ENCODE measurements at places on chromosomes 3 and 15.

DNA sequence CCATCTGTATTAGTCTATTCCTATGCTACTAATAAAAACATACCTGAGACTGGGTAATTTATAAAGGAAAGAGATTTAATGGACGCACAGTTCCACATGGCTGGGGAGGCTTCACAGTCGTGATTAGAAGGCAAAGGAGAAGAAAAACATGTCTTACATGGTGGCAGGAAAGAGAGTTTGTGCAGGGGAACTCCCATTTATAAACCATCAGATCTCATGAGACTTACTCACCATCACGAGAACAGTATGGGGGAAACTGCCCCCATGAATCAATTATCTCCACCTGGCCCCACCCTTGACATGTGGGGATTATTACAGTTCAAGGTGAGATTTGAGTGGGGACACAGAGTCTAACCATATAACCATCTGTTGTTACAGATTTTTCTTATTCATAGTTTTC lies 42.1 kb upstream of the MB21D2 start:
- DNase-seq = no peak

DNA sequence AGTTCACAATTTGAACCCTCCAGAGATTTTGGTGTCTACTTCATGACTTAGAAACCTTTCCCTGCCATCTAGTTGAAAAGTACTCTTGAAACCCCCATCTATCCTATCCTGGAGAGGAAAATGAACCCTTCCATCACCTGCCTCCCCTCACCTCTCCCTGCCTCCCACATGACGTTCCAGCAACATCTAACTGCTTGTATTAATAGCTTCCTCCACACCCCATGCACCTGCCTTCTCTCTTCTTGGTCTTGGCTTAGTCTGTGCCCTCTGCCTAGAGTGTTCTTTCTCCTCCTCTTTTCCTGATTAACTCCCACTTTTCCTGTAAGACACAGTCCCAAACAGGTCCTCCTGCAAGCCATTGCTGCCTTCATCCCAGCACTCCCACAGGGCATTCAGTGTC lies 107.8 kb downstream of the LIPC start:
- no peak for DNase-seq

- peak; percentile 15 for DNase-seq
Measured at GRCh38 chr3:150335631-150336030, 72.5 kb upstream of the TSC22D2 start.

- no peak for DNase-seq
Measured at GRCh38 chr15:66679657-66680108, 22.4 kb upstream of the SMAD6 start.

GRCh38 chr3:38036286-38036685 lies 2.7 kb upstream of the DLEC1 start:
- DNase-seq = no peak

GRCh38 chr3:156404217-156404616 lies 150.7 kb downstream of the SSR3 start:
- no peak for DNase-seq

DNA sequence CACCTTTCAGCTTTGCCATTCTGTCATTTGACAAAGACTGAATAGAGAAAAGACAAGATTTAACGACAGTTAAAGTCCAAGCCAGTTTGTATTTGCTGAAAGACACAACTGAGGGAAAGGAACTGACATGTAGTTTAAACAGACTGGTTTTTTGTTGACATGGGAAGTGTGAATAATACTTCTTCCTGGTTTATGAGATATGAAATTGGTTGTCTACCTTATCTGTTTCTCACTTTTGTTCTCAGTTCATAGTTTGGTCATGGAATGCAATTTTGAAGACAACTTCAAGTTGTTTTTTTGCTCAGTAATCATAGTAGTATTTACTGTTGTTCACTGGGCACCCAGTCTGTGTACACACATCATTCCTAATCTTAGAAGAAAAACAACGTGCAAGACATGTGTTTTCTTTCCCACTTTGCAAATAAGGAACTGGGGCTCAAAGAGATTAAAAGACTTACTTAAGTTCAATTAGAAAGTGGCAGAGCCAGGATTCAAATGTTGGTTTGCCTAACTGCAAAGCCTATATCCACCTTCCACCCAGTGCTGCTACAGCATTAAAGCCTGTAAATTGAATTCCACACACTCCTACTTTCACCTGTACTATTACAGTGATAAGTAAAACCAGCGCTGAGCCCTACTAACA lies 103.5 kb downstream of the LPP start:
- DNase-seq = no peak

GRCh38 chr3:120983321-120983665 lies 75.3 kb downstream of the STXBP5L start:
- DNase-seq = no peak

DNA sequence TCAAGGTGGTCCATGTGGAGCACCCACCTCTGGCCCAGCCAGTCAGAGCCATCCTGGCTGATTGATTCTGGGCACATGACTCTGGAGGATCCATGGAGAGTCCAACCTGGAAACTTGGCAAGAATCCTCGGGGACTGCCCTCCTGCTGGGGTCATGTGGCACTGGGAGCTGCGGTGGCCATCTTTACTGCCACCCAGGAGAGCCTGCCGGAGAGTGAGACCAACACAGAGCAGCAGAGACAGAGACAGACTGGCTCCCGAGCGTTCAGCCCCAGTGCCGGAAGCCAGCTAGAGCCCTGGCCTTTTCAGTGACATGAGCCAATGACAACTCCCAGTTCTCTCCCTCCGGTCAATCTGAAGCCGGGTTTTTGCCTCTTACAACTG lies 11.5 kb upstream of the GATA2 start:
- no peak for DNase-seq

DNA sequence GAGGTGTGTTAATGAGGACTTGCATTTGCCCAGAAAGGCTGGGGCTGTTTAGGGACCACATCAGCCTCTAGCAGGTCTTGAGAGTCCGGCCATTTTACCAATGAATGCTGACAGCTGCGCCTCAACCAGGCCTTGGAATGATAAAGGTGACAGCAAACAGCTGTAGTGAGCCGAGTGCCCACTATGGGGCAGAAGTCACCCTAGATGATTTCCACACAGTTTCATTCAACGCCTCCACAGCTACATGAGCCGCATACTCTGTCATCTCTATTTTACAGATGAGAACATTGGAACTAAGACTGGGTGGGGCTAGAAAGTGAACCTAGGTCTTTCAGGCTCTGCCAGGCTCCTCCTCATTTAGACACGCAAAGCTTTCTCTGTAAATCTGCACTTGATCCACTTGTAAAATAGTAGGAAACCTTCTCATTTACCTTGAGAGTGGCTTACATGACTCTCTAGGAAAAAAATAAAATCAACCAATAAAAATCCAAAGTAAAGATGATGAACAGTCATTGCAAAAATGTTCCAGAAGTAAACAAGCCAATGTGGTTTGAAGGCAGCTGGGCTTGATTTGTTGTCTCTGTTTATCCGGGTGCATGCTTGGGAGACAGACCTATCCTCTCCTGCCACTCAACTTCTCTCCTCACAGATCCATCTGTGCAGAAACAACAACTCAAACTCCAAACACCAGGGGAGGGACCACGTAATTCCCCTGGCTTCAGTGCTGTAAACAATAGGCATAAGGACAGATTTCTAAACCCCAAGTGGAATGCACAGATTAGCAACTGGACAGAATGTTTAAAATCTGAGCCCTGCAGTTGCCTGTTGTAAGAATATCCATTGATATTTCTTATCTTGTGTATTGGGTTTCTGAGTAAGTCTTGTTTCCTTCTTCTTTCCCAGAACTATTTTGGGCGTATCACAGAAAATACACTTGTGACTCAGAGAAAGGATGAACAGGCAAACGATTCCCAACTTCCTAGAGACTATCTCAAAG lies 31.5 kb upstream of the LDHAL6B start:
- DNase-seq = peak; percentile 69

DNA sequence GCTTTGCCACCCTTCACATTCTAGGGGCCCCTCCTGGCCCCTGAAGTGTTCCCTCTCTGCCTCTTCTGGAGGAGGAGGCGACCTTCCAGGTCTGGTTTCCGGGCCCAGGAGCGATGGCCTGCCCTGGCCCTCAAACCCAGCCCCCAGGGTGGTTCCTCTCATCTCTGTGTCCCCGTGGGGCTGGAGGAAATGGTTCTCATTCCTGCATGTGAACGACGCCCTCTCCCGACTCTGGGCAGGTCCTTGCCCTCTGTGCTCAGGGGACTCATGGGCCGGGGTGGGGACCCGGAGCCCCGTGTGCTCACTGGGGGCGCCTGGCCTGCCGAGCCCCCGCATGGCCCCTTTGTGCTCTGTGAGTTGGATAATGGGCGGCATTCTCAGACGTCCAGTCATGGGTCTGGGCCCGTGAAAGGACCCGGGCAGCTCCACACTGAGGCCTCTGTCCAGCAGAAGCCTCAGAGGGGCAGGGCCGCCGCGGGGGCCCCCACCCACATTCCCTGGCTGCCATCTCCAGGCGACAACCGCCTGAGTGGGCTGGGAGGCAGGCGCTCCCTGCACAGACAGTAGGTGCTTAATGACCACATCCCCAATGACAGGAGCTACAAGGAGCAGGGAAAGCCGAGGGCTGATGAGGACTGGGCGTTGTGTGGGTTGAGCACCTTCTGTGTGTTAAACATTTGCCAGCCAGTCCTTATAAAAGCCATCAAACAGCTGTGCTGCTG lies 5.5 kb upstream of the PLXND1 start:
- DNase-seq = peak; percentile 79

DNA sequence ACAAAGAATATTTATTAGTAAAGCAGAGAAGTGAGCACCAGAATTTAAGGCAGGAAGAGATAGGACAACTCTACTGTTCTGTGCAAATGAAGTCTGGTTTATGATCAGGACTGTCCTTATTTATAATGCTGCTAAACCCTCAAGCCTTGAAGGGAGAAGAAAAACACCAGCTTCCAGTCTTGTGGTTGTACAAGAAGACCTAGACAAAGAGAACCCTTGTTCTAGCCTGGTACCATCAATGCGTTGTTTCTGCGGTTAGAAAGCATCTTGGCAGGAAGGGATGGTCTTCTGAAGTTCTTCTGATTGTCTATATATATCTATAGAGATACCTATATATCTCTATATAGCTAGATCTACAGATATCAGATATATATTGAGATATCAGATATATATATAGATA lies 33.8 kb downstream of the PDCD10 start:
- DNase-seq = no peak

GRCh38 chr15:52427804-52428203 lies 100.9 kb downstream of the MYO5A start:
- DNase-seq = peak; percentile 62

DNA sequence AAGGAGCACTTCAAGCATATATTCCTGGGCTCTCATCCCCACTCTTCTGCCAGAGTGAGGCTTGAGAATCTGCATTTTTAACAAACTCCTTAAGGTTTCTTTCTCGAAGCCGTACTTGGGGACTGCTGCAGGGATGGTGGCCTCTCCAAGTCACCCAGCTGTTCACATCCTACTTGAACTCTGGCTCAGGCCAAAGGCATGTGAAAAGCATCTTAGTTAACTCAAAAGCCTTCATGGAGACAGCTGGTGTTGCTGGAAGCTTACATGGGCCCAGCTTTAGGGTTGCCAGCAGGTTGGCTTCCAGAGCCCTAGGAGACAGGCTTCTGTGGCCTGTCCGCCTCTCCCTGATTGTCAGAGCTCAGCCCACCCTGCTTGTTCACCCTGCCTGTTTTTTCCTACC lies 139.2 kb downstream of the THSD4 start:
- no peak for DNase-seq

- peak; percentile 56 for DNase-seq
Measured at GRCh38 chr15:94070356-94071295, 160.7 kb upstream of the MCTP2 start.

- peak; percentile 83 for DNase-seq
Measured at GRCh38 chr3:11642431-11643191, 1.1 kb downstream of the VGLL4 start.

GRCh38 chr15:62545467-62546227 lies 380.6 kb upstream of the C2CD4B start:
- DNase-seq = peak; percentile 70

- DNase-seq = no peak
Measured at GRCh38 chr3:852033-852432, 240.8 kb upstream of the CNTN6 start.

DNA sequence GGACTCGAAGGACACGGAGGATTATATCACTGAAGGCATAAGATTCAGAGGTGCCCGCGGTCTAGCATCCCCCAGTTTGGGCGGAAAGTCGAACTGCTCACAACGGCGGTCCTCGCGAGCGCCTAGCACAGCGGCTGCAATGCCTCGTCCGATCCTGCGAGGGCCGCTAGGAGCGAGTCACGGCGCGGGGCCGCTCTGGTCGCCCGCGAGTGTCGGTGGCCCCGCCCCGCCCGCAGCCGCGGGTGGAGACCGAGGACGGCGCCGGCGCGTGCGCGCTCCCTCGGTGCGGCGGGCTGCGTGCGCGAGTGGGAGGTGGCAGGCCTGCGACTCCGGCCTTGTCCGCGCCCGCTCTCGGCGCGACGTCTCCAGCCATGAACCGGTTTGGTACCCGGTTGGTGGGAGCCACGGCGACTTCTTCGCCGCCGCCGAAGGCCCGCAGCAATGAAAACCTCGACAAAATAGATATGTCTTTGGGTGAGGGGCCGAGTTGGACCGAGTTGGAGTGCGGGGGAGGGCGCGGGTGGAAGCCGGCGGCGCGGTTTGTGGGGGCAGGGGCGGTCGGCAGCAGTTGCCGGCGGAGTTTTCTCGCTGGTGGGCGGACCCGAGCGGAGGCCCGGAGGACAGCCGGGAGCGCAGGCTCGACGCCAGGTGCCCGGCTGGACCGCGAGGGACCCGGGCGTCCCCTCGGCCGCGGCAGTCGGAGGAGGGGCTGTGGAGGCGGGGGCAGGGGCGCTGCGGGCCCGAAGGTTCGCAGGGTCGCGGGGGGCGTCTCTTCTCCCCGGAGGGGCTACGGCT lies at the start of gene FYTTD1:
TSS of gene FYTTD1 (plus strand) at position 283 of the 795 bp plus-strand sequence. CDS start at position 372, 89 bp downstream.
- DNase-seq = peak; percentile 98

DNA sequence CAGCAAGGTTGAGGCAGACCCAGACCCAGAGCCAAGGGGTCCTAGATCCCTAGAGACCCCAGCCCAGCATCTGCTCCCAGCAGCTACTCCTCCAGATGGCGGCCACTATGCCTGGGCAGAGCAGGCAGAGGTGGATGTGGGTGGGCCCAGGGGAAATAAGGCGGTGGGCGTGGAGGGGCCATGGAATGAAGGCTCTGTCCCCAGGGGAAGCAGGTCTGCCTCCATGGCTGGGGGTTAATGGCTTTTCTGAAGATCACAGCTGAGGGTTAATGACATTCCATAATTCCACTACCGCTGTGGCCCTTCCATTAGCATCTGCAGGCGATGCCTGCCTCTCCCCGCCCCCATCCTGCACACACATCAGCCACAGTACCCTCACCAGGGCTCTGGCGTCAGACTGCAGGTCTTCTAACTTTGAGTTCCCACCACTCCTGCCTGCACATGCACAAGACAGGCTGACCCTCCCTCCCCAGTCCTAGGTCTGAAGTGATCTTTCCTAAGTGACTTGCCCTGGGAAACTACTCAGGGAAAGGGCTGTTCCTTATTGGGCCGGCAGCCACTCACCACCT lies 41.2 kb downstream of the CCDC33 start:
- DNase-seq = no peak

Data from GM03348 (cell line).